ENCODE measurements at places on chromosomes 1 and 21.

DNA sequence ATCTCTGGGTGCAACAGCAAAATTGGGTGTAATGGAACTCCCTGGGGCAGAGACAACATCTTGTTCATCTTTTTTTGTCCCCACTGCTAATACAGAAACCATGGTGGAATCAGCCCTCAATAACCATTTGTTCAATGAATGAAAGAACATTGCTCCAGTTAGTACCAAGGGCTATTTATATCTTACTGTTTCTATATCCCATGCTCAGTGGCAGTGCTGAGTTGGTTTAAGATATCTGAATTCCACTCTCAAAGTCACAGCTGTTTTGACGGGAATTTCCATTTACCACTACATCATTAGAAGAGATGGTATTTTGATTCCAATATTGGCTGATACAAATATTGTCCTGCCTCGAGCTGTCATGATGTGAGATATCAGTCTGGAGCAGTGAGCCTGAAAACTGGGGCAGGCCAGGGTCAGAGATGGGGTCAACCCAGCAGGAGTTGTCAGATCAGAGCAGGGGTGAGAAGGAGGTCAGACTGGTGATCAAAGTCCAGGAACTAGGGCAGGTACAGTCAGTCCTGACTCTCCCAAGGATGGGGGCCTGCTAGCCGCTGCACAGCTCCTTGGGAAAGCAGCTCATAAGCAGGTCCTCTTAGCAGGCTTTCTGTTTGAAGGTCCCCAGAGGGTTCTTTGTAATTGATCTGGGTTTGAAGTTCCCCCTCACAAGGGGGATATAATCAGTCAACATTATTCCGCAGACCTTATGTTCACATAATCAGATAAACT is 5.8 kb upstream of the PHC2 start:
- no peaks in the 10 kb centered on the region for H3K27me3 ChIP-seq
- H3K36me3 ChIP-seq: no peaks in the 10 kb centered on the region
- H3K27ac ChIP-seq: no peak overlapping the region

DNA sequence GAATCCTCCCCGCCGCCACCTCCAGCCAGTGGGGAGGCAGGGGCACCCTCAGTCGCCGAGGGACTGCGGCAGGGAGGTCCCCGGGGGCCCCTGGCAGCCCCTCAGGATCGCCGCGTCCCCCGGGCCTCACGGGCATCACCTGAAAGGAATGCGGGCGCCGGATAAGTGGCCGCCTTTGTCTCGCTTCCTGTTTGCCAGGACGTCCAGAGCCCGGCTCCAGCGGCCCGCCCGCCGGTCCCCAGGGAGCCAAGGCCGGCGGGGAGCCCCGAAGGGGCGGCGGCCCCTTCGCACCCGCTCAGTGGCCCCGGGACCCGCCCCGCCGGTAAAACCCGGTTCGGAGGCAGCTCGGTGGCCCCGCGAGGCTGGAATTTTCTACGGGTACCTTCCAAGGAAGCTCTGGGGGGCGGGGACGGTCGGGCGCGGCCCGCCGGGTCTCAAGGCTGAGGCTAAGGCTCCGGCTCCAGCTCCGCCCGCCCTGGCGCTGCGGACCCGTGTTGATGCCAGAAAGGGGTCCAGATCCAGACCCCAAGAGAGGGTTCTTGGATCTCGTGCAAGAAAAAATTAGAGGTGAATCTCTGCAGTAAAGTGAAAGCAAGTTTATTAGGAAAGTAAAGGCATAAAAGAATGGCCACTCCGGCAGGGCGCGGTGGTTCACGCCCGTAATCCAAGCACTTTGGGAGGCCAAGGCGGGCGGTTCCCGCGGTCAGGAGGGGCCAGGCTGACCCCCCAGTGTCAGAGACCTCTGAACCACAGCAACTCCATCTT is 12.6 kb downstream of the TINAGL1 start:
- H3K36me3 ChIP-seq: no peaks in the 10 kb centered on the region
- H3K27ac ChIP-seq: peak overlapping the region; percentile 86
- peaks cover 46% of the 10 kb centered on the region for H3K4me1 ChIP-seq

DNA sequence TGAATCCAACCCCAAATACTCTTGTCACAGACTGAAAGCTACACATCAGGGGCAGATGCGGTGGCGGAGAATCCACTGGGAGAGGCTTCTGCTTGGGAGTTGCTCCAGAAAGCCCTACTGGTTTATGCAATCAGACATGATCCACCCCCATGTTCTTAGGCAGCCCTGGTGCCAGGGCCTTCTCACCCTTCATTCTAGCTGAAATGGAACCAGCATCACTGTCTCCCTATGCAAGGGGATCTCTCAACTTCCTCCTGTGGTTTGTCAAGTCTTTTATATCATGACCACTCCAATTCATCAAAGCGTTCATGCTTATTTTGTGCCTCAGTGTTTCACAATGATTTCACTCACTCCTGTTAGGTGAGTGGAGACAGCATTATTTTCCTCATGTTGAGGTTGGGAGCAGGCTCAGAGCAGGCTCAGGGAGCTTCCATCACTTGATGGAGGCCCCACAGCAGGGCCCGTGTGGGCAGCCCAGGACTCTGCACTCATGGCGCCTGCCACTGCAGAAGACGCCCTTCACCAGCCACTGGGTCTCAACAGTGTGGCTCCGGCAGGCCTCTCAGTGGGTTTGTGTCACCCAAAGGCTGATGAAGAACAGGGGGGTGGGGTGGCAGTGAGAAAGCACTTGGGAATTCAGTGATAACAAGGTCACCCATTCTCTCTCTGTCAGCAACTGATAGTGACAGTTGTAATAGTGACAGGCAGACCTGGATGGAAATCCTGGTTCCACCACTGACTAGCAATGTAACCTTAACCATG is 67.1 kb downstream of the CD58 start:
- H3K27me3 ChIP-seq: no peaks in the 10 kb centered on the region
- H3K4me1 ChIP-seq: peaks cover 4% of the 10 kb centered on the region
- no peak overlapping the region for H3K4me3 ChIP-seq
- no peak for DNase-seq
- no peaks in the 10 kb centered on the region for H3K36me3 ChIP-seq
- no peak overlapping the region for H3K27ac ChIP-seq

- DNase-seq: peak; percentile 44
- no peaks in the 10 kb centered on the region for H3K27me3 ChIP-seq
- H3K27ac ChIP-seq: peak overlapping the region; percentile 94
- no peaks in the 10 kb centered on the region for H3K36me3 ChIP-seq
Observed at GRCh38 chr1:92784021-92784638, 778 bp downstream of the EVI5 start.

DNA sequence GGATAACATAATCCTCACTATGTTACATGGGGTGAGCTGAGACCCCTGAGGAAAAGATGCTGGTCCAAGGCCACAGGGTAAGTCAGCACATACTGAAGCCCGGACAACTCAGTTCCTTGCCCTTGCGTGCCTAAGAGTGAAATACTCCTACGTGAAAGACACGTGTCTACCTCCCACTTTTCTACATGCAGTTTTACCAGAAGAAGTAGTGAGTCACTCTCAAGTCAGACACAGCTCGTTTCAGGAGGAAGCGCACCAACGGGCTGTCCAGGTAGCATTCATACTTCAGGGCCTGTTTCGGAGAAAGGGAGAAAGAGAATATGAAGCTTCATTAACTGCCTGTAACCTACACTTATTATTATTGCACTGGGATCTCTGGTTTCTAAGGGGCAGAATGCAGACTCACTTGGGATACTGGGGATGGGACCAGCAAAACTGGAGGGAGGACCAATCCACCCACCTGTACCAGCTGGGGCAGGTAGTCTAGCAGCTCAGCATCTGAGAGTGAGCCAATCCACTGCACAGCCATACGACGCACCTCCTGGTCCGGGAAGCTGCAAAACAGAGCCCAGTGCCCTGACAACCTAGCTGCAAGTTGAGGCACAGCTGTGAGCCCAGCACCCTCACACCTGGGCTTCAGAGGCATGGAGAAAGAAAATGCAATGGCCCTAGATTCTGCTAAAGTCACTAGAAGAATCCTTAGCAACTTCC is 32.4 kb upstream of the PPP1R15B start:
- H3K36me3 ChIP-seq: no peaks in the 10 kb centered on the region
- peaks cover 13% of the 10 kb centered on the region for H3K4me1 ChIP-seq
- no peaks in the 10 kb centered on the region for H3K27me3 ChIP-seq
- peak overlapping the region; percentile 35 for H3K27ac ChIP-seq

DNA sequence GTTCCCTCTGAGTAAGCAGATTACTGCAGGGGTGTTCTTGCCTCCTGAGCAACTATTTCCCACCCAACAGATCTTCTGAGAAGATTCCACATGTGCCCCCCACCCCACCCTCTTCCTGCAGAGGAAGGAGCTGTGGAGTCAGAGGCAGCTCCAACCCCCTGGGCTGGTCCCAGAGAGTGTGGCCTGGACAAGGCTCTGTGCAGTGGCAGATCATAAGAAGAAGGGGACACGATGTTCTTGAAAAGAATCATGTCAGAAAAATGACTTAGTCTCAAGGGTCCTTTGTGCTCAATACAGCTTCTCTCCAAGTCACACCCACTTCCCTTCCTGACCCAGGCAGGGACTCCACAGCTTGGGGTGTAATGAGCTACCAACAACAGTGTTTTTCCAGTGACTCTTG is 95.2 kb downstream of the SYF2 start:
- no peaks in the 10 kb centered on the region for H3K4me1 ChIP-seq
- no peak overlapping the region for H3K4me3 ChIP-seq
- H3K27me3 ChIP-seq: no peaks in the 10 kb centered on the region

GRCh38 chr21:41751611-41752011 is 15.2 kb downstream of the RIPK4 start:
- peaks cover 37% of the 10 kb centered on the region for H3K4me1 ChIP-seq
- DNase-seq: peak; percentile 57
- H3K27me3 ChIP-seq: no peaks in the 10 kb centered on the region
- H3K4me3 ChIP-seq: no peak overlapping the region
- H3K27ac ChIP-seq: no peak overlapping the region

DNA sequence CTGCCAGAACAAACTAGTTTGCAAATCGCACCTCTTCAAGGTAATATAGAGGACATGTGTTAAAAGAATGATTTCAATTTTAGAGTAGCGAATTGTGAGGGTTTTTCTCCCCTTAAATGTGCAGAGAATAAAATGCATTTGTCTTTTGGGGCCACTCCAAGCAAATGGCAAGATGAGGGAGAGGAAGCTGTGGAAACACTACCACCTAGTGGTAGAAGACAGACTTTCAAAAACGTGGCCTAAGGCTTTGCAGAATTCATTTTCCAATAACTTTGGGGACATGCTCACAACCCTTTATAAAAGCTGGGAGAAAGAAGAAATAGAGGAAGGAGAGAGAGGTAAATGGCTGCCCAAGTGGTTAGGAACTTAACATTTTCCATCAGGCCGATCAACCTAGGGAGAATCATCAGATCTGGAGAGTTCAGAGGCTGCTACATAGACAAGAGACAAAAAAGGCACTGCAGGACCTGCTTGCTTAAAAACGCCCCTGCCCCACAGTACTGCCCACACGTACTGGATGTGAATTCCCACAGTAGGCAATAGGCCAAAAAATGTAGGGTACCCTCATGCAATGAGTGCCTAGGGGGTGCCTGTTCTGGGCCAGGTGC is 15.7 kb upstream of the RCAN1 start:
- no peaks in the 10 kb centered on the region for H3K36me3 ChIP-seq
- peak; percentile 22 for DNase-seq
- no peak overlapping the region for H3K4me3 ChIP-seq
- H3K4me1 ChIP-seq: no peaks in the 10 kb centered on the region

- peaks cover 6% of the 10 kb centered on the region for H3K36me3 ChIP-seq
- no peak overlapping the region for H3K4me3 ChIP-seq
- H3K4me1 ChIP-seq: peaks cover 32% of the 10 kb centered on the region
Observed at GRCh38 chr1:228742281-228742860, 7.1 kb downstream of the RHOU start.

GRCh38 chr1:54485416-54485815 is 62.6 kb upstream of the ACOT11 start:
- no peaks in the 10 kb centered on the region for H3K27me3 ChIP-seq
- H3K36me3 ChIP-seq: no peaks in the 10 kb centered on the region
- no peak overlapping the region for H3K27ac ChIP-seq

- no peaks in the 10 kb centered on the region for H3K36me3 ChIP-seq
- peaks cover 30% of the 10 kb centered on the region for H3K4me1 ChIP-seq
- no peak overlapping the region for H3K4me3 ChIP-seq
Observed at GRCh38 chr1:147078606-147079399, 93.5 kb downstream of the PRKAB2 start.

- peaks cover 15% of the 10 kb centered on the region for H3K4me1 ChIP-seq
- no peaks in the 10 kb centered on the region for H3K36me3 ChIP-seq
- H3K27me3 ChIP-seq: peaks cover 6% of the 10 kb centered on the region
- no peak overlapping the region for H3K4me3 ChIP-seq
Observed at GRCh38 chr1:9649769-9650168, 1.8 kb upstream of the PIK3CD start.

DNA sequence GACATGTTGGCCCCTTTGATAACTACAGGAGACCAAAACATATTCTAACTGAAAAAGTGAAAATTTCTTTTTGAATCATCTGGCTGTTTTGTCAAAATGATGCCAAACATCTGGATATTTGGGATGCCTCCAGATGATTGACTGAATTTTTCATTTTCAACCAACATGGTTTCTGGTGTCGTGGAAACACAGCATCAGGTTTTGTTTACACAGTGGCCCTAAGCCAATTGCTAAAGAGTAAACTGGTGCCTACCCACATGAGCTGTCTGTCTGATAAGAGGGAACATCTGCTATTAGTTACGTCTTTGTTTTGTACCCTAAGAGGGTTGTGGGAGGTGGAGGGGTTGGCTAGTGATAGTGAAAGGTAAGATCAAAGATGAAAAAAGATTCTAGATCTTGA is 204.8 kb downstream of the KCNK2 start:
- no peak for DNase-seq
- H3K4me1 ChIP-seq: no peaks in the 10 kb centered on the region
- no peak overlapping the region for H3K27ac ChIP-seq
- no peaks in the 10 kb centered on the region for H3K27me3 ChIP-seq

DNA sequence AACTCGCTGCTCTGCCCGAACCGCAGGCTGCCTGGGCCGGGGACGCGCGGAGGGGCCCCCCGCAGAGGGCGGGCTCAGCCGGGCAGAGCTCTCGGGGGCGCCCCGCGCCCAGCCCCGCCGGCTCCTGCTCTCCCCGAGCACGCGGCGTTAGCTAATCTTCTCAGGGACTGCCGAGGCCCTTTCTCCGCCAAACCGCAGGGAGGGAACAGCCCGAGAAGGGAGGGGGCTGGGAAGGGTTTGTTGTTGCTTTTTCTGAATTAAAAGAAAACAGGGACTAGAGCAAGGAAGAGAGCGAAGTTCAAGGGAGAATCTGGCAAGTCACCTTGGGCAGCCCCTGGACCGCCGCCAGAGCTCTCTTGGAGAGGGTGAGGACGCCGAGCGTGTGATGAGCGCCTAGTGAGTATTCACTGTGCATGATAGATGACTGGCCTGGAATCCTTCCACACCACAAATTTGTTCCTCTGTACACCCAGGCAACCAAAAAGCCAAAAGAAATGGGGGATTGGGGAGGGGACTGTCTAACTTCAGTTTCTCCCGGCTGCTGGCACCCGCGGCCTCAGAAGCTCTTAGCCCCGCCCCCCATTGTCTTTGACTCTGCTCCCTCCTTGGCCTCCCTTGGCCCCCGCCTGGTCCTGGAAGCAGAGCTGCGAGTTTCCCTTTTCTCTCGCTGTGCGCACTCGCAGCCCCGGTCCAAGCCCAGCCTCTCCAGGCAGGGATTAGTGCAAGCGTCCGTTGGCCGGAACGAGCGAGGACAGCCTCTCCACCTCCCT is 19.7 kb upstream of the LMX1A start:
- no peaks in the 10 kb centered on the region for H3K27me3 ChIP-seq
- peaks cover 15% of the 10 kb centered on the region for H3K4me1 ChIP-seq
- DNase-seq: peak; percentile 59
- no peaks in the 10 kb centered on the region for H3K36me3 ChIP-seq
- no peak overlapping the region for H3K27ac ChIP-seq

All from body of pancreas (tissue), 4 donors.